ENCODE measurements at places on chromosomes 13 and 19. TPM values are rescaled to one million over a fixed set of nuclear protein-coding genes. Genes with fewer than 3 reads are reported as not detected.

Gene AP1M2
- not detected for total RNA-seq

Gene ZNF799
- 7.9 TPM for total RNA-seq

Gene SPTBN4
- 0.40 TPM for total RNA-seq

- no peaks in the 10 kb centered on the region for H3K36me3 ChIP-seq
- no peak for DNase-seq
- peaks cover 6% of the 10 kb centered on the region for H3K27me3 ChIP-seq
- no peak overlapping the region for H3K4me3 ChIP-seq
Observed at GRCh38 chr13:43133792-43134191, 110.4 kb downstream of the DNAJC15 start.

- H3K36me3 ChIP-seq, result no peaks in the 10 kb centered on the region
- H3K27me3 ChIP-seq, result peaks cover 2% of the 10 kb centered on the region
- DNase-seq, result no peak
- H3K4me1 ChIP-seq, result peaks cover 21% of the 10 kb centered on the region
Observed at GRCh38 chr19:49583239-49583638, 2.1 kb downstream of the PRRG2 start.

- H3K27ac ChIP-seq, result no peak overlapping the region
- H3K4me1 ChIP-seq, result peaks cover 14% of the 10 kb centered on the region
- no peak for DNase-seq
- no peak overlapping the region for H3K4me3 ChIP-seq
- peaks cover 12% of the 10 kb centered on the region for H3K36me3 ChIP-seq
- H3K27me3 ChIP-seq, result peaks cover 16% of the 10 kb centered on the region
Observed at GRCh38 chr19:17790059-17790780, 4.7 kb upstream of the B3GNT3 start.

GRCh38 chr13:35871561-35871960 lies 259.6 kb downstream of the DCLK1 start:
- no peaks in the 10 kb centered on the region for H3K4me1 ChIP-seq
- peaks cover 1% of the 10 kb centered on the region for H3K36me3 ChIP-seq
- no peak for DNase-seq
- no peak overlapping the region for H3K4me3 ChIP-seq
- H3K27ac ChIP-seq, result no peak overlapping the region
- no peaks in the 10 kb centered on the region for H3K27me3 ChIP-seq

DNA sequence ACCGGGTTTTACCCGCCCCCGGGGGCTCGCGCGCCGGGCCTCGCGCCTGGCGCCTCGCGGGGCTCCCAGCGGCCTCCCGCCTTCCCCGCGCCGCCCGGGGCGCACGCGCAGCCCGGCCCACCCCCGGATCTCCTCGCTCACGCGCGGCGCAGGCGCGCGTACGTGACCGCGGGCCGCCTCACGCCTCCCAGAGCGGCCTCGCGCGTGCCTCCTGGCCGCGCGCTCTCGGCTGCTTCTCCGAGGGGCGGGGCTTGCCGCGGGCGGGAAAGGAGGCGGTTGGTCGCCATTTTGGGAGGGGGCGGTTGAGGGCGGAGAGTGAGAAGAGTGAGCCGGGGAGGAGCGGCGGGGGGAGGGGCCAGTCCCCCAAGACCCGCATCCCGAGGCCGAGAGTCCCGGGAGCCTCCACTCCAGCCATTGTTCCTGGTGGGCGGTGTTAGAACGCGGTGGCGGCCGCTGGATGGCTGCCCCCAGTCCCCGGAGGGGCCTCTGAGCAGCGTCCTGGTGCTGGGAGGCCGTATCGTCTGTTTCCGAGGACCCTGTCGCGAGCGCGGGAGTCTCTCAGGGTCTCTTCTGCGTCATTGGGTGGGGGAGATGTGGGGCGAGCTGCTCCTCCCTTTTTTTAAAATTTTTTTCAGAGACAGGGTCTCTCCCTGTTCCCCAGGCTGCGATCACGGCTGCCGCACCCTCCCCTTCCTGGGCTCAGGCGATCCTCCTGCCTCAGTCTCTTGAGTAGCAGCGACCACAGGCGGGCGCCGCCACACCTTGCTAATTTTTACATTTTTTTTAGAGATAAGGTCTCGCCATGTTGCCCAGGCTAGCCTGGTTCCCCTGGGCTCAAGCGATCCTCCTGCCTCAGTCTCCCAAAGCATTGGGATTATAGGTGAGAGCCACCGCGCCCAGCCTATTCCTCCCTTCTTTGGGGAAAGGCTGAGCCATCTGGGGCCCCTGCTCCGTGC lies at the start of gene ZNF541:
Gene ZNF541, minus strand, starts transcription at position 78 of the 956 bp plus-strand sequence. CDS start 17,292 bp downstream, outside the sequence.
- H3K4me3 ChIP-seq, result peak within 1 kb of the TSS; percentile 30
- H3K27me3 ChIP-seq, result peaks cover 28% of the 10 kb centered on the region
- H3K36me3 ChIP-seq, result no peaks in the 10 kb centered on the region
- H3K4me1 ChIP-seq, result peaks cover 16% of the 10 kb centered on the region
- DNase-seq, result peak; percentile 81
